ENCODE measurements at places on chromosomes 3 and 15. TPM values are rescaled to one million over a fixed set of nuclear protein-coding genes. Genes with fewer than 3 reads are reported as not detected.

DNA sequence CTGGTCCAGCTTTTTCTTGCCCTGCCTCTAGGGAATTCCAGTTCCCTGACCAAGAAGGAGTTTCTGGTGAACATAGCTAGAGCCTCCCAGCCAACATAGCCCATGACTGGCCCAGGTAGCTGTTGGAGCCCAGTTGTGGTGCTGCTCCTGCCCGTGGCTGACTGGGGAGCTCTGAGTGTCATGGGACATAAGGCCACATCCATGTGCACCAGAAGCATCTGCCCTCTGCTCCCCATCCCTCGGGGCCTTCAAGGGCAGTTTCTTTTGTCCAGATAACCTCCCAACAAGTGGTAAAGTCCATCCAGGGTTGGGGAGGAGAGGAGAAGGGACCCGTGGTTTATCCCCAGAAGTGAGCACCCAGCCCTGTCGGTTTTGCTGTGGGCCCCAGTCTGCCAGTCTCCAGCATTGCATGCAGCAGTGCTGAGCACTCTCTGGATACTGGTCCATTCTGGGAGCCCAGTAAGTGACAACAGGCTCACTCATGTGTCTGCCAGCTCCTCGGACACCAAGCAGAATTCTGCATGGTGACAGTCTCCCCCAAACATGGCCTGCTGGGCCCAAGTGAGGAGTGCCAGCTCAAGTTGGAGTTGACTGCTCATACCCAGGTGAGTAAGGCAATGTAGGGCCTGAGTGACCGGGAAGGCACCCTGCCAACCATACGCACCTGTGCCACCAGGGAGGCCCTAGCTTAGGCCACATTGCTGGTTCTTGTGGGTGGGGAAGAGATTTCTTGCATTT, 28.8 kb downstream of the ACAA1 start:
- DNase-seq: no peak

DNA sequence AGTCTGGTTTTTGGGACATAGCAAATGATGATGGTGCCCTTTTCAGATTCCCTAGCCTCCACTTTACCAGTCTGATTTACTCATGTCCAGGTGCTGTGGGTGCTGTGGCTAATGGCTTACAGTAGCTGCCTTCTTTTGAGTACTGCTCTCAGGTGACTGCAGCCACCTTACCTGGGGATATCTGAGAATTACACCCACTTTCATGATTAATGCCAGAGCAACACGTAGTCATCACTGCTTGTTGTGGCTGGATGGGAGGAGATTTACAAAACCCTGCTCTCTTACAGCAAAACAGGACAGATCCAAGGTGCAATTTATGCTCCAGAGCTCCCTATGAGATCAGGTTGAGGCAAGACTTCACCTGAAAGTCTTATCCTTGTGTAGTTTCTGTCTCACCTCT, 150.6 kb downstream of the PDCD6IP start:
- DNase-seq: no peak

- no peak for DNase-seq
Measured at GRCh38 chr3:194447657-194448056, 39.1 kb downstream of the ATP13A3 start.

DNA sequence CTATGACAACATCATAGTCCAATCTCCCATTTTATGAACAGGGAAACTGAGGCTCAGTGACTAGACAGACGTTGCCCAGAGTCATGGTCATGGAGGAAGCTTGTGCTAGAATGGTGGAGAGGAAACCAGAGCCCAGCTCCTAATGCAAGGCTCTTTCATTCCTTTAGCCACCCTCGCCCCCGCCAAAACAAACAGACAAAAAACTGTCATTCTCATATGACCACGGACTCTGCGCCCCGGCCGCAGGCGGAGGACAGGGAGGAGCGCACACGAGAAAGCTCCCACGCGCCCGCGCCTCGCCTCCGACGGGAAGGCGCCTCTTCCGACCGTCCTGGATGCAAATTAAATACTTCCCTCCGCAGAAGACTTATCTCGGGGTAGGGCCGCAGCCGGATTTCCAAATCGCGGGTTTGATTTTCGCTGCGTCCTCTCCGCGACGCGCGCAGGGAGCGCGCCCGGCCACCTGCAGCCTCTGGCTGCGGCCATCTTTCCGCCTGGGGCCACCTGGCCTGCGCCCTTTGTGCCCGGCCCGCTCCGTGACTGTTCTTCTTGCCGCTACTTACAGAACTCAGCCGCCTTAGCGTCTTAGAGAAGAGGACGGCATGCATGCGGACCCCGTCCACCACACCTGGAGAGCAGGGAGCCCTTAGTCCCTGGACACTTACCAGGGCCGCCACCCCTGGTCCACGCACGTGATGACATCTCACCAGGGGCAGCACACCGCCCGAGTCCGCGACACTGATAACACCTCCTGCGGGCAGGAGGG, 670 bp upstream of the ATP13A3 start:
- DNase-seq: peak; percentile 73

GRCh38 chr3:198071602-198072287, 111.7 kb downstream of the LMLN start:
- DNase-seq: no peak

DNA sequence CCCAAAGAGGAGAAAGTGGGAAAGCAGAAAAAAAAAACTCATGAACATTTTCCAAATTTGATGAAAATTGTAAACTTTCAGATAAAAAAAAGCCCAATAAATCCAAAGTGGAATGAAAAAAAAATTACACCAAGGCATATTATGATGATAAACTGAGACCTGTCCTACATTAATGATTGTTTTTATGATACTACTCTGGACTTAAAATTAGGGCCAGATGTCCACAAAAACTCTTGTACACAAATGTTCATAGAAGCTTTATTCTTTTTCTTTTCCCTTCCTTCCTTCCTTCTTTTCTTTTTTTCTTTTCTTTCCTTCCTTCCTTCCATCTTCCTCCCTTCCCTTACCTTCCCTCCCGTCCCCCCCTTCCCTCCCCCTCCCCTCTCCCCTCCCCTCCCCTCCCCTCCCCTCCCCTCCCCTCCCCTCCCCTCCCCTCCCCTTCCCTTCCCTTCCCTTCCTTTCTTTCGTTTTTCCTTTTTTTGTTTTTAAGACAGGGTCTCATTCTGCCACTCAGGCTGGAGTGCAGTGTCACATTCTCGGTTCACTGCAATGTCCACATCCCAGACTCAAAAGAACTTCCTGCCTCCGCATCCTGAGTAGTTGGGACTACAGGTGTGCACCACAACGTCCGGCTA, 243.9 kb downstream of the MEIS2 start:
- DNase-seq: no peak

- no peak for DNase-seq
Measured at GRCh38 chr3:148759430-148759829, 61.7 kb downstream of the AGTR1 start.

DNA sequence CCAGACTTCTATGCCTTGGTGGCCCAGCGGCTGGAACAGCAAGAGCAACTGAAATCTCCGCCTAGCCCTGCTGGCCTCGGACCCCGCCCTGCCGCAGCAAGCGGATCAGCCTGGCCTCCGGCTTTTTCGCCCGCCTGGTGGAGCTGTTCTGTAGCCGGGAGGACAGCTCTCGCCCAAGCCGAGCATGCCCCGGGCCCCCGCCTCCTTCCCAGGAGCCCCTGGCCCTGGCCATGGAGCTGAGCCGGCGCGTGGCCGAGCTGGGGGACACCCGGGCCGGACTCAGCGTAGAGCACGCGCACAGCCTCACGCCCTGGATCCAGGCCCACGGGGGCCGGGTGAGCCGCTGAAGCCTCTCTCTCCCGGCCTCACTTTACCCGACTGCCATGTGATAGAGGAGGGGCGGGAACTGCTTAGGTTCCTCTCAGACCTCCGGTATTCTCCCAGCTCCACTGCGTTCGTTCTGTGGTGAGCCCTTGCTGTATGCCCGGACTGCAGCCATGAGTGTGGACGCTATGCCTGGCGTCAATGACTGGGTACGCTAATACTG, 24.1 kb upstream of the MRPL3 start:
- peak; percentile 46 for DNase-seq

DNA sequence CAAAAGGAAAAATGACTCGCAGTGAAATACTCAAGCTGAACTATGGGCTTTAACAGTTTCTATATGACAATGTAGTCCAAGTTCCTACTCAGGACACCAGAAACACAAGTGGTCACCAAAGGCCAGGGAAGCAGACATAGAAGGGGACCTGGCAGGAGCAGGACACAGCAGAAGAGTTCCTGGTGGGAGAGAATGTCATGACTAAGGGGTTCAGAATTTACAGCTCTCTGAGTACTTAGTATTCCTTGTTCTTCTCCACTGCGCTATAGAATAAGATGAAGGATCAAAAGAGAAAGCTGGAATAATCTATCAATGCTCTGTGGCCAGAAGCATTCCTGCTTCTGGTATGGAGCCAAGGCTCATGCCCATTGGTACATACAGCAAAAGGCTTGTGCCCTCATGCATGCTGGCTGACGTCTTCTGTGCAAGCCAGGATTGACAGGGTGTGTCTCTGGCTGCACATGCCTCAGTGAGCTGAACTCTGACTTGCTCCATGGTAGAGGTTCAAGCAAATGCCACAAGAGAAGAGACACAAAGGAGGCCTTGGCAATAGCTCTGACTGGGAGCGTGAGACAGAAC, 128.7 kb upstream of the SLC2A2 start:
- no peak for DNase-seq

GRCh38 chr15:72231833-72232478, 966 bp upstream of the PKM start:
- DNase-seq: no peak

DNA sequence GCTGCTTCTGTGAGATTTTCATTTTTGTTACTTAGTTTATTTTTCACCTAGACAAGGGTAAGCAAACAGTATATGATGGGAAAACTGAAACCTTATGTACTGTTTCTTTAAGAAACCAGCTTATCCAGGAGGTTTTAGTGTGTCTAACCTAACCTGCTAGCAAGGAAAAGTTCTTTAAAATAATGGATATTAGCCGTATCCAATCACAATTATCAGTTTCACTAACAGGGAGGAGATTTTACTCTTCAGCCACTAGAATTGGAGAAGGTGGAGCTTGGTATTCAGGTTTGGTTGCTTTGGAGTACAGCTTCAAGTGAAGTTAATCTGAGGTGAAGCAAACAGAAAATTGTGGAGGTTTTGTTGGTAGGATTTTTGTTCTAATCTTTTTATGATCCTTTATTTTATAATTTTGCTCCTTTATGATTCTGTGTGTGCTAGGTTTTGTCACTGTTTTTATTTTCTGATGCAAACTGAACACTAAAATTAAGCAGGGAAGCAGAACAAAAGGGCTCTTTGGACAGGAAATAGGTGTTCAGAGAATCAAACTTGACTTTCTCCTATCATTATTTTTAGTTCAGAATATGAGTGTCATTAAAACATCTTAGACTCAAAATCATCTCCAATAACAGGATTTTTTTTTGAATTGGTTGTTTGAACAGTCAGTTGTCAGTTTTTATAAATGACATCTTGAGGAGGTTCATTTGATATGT, 13.0 kb downstream of the ZFAND6 start:
- DNase-seq: no peak

GRCh38 chr3:24164967-24165602, 220.0 kb downstream of the NR1D2 start:
- no peak for DNase-seq

DNA sequence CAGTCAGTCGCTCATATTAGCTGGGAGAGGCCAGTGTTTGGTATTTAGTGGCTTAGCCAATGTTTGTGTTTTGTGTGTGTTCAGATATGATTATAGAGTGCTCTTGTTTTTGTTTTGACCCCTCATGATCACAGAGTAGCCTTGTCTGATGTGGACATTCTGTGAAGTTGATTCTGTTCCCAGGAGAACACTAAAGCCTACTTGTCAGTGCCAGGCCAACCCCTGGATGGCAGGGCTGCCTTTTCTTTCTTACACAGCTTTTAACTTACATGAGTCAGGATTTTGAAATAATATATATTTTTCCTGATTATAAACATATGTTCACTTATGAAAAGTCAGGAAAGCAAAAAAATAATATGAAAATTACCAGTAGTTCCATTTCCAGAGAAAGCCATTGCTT, 11.9 kb downstream of the CFAP161 start:
- DNase-seq: no peak

- DNase-seq: no peak
Measured at GRCh38 chr3:43102773-43103480, 3.0 kb downstream of the POMGNT2 start.

- DNase-seq: no peak
Measured at GRCh38 chr15:70478251-70478990, 284.9 kb downstream of the UACA start.

DNA sequence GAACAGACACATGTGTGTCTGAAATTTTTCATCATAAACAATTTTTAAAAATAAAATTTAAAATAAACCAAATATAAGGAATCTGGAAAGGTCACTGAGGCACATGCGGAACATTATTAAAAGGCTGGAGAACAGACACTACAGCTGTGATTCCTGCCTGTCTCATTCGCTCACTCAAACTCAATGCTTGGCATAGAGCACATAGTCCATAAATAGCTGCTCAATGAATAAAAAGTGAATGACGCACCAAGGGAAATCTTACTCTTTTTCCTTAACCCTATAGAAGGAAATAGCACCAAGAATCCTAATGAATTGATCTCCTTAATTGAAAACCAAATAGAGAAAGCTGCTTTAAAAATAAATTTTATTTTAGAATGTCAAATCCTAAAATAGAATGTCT, 98.4 kb downstream of the FSIP1 start:
- no peak for DNase-seq

DNA sequence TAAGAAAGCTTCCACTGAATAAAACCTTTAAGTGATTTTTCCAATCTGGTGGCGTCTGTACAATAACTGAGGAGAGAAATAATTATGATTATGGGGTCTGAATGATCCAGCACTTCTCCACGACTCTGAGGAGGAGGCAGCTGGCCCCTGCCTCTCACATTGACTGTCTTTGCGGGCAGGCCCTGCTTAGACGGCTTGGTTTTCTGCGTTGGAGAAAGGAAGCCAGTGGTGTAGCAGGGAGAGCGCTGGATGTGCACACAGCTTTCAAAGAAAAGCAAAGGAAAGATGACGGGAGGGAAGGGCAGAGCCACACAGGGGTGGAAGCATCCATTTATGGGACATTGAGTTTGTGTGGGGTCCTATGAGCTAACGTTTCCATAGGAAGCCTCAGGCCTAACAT, 62.5 kb downstream of the MGLL start:
- no peak for DNase-seq

The SMCO1 gene
- total RNA-seq: not detected

The GPR176 gene
- total RNA-seq: 0.88 TPM

The TUSC7 gene
- total RNA-seq: not detected

The ATP2B2 gene
- 37.9 TPM for total RNA-seq

The RTP1 gene
- not detected for total RNA-seq

The ACVR2B gene
- total RNA-seq: 6.7 TPM

The CSTA gene
- 8.8 TPM for total RNA-seq

The PLA2G4D gene
- not detected for total RNA-seq

The MESP1 gene
- total RNA-seq: 3.1 TPM

The ZMYND10 gene
- total RNA-seq: 1.7 TPM

The NOX5 gene
- total RNA-seq: 0.13 TPM
